ENCODE measurements at places on chromosomes 5 and 9.

DNA sequence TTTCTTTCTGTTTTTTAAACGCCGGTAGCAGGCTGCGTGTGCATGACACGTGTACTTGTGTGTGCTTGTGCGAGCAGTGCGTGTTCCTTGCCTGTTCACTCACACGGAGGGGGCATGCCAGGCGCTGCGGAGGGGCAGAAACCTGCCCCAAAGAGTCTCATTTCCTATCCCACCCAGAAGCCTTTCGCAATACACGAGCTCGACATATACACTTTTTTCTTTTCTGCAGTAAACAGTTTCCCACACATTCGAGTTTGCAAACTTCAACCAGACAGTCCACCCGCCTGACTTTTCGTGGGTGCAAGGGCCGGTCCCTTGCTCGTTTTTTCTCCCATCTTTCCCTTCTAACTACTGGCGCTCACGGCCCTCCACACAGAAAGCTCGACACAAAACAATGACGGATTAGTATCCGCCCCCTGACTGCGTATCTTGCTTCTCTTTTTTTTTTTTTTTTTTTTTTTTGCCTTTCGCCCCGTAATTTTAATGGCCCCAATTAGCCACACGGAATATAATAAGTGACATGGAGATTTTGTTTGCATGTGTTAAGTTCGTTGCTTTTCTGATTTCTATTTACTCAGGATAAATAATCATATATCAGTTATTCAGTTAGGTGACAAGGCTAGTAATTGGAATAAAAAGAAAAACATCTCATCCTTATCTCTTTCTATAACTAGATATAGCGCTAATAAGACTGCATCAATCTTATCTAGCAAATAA, 5.3 kb upstream of the OTP start:
- no peak for DNase-seq

- DNase-seq = no peak
Measured at GRCh38 chr5:15495026-15495425, 5.0 kb upstream of the FBXL7 start.

DNA sequence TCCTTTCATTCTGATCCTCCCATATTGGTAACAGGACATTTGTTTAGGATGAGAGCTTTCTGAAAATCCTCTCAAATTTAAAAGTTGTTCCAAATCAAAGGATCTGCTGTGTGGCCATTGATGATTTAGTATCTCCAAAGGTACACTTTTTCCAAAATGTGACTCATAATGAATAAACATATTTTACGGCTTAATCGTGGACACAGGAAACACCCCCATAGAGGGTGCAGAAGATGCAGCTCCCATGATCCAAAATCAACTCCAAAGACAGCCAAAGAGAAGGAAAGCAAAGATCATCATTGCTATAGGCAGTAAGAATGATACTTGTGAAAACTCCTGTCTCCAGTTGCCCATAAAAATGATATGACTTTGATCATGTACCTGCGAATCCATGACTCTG, 239.7 kb downstream of the PIK3R1 start:
- no peak for DNase-seq

- no peak for DNase-seq
Measured at GRCh38 chr5:161660806-161661205, 24.7 kb upstream of the GABRA6 start.

- DNase-seq = no peak
Measured at GRCh38 chr9:68730570-68731235, 25.7 kb downstream of the PIP5K1B start.

- DNase-seq = no peak
Measured at GRCh38 chr9:130741831-130742449, 48.4 kb downstream of the EXOSC2 start.

GRCh38 chr5:73157414-73158303, 15.3 kb upstream of the TMEM174 start:
- DNase-seq = no peak

- DNase-seq = no peak
Measured at GRCh38 chr5:132000241-132000490, 11.3 kb downstream of the ACSL6 start.
